ENCODE measurements at places on chromosomes 16 and 17. TPM values are rescaled to one million over a fixed set of nuclear protein-coding genes. Genes with fewer than 3 reads are reported as not detected.

GRCh38 chr17:65102788-65103187, 34.4 kb upstream of the RGS9 start:
- DNase-seq: no peak

RASL10B gene
- 3.1 TPM for polyA plus RNA-seq

GRCh38 chr17:53721101-53721500, 101.6 kb upstream of the KIF2B start:
- no peak for DNase-seq

GRCh38 chr17:11880714-11881113, 116.6 kb downstream of the ZNF18 start:
- no peak for DNase-seq

GRCh38 chr16:69319381-69319780, 8.2 kb downstream of the VPS4A start:
- no peak for DNase-seq

COIL gene
- 16.3 TPM for polyA plus RNA-seq

DNA sequence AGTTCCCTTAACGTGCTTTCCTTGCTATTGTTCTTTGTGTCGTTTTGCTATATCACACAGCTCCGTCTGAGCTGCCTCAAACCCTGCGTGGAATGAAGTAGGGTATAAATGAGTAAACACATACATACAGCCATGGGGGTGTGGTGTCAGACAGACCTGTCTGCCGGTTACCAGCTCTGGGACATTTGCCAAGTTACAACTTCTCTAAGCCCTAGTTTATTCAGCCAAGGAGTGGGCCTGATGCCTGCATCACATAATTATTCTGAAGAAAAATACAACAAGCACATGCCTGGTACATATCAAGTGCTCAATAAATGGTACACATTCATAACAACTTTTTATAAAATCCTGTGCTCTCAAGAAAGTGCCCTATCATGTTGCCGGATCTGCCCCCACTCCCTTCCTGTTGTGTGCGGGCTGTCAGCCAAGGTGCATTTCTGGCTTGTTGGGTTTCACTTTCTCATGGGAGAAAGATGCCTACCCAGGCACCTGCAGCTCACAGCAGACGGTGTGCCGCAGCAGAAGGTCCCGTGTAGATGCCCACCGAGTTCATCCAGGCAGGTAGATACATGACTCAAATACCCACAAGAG, 30.5 kb downstream of the SMPD3 start:
- no peak for DNase-seq

RNF157 gene
- 12.1 TPM for polyA plus RNA-seq

DNA sequence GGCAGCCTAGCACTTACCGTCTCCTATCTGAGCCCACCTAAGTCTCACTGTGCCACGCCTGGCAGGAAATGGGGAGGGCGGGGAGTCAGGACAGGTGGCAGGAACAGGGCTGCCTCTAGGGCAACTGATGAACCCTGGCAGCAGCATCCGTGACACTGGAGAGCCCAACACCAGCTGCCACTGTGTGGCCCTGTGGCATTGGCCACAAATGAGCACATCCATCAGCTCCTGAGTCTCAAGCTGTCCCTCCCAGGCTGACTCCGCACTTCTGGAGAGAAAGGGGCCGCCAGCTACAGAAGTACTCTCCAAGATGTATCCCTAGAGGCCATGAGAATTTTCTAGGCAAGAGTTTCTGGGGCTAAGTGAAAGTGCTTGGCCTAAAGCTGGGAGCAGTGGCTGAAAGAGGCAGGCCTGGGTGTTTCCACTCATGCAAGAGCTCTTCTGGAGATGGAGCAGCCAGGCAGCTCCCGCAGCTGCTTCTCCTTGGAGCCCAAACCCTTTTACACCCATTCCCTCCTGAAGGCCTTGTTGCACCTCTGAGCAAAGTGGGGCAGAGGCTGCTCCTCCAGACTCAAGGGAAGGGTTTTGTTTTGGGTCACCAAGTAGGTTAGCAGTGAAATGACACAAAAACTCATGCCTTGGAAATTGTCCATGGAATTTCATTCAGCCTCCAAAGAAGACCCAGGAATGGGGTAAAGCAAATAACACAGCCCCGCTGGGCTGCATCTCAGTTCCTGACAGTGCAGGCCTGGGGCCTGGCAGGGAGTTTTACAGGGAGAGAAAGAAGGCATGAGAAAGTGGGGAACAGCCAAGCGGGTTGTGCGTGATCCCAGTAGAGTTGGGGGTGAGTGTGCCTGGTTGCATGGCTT, 25.8 kb downstream of the PEMT start:
- DNase-seq: peak; percentile 57

DNA sequence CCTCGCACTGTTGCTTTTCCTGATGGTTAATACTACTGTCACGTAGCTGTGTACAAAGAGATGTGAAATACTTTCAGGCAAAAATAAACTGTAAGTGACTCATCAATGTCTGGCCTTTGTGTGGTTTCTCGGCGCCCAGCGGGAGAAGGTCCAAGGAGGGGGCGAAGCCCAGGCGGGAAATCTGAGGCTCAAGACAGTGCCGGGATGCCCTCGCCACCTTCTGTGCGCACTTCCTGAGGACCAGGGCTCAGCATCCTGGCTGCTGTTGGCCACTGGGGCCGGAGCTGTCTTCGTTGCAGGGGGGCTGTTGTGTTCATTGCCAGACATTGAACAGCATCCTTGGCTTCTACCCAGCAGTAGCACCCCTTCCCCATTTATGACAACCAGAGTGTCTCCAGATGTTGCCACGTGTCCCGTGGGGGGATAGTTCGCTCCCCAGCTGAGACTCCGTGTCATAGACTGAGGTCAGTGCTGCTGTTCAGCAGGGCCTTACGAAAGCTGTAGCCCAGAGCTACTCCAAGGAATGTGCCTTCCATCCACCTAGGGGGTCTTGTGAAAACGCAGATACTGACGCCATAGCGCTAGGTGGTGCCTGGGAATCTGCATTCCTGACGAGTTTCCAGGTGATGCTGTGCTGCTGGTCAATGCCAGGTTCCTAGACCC, 67.3 kb upstream of the PLCG2 start:
- DNase-seq: no peak
